GM23338 (cell line): ENCODE measurements at places on chromosomes 6 and 20. TPM values are rescaled to one million over a fixed set of nuclear protein-coding genes. Genes with fewer than 3 reads are reported as not detected.

GRCh38 chr6:150521482-150521881 is 78.2 kb upstream of the PLEKHG1 start:
- H3K27me3 ChIP-seq, result no peaks in the 10 kb centered on the region
- H3K36me3 ChIP-seq, result no peaks in the 10 kb centered on the region
- no peak for DNase-seq
- no peak overlapping the region for H3K27ac ChIP-seq
- H3K4me1 ChIP-seq, result no peaks in the 10 kb centered on the region; the same call in 1 of the 2 replicates

GRCh38 chr20:63072231-63072791 is 65.5 kb upstream of the BHLHE23 start:
- H3K4me1 ChIP-seq, result peaks cover 8% of the 10 kb centered on the region; the same call in 1 of the 2 replicates
- no peak overlapping the region for H3K27ac ChIP-seq
- H3K36me3 ChIP-seq, result no peaks in the 10 kb centered on the region
- peak; percentile 49 for DNase-seq

DNA sequence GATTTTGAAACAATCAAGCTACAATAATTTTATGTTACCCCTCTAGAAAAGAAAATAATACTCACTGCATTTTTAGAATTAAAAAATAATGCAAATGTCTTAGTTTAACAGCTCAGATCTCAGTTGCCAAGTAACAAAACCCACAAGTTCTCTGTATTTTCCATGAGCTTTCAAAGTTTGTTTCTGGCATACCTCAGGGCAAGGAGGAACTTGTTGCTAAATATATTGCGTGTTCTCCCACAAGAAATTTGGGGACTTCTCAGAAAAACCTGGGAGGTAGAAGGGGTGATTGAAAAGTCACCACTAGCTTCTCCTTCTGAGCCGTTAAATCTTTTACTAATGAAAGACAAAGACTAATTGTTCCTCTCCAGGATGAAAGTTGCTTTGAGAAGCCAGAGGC is 236.8 kb upstream of the MARCKS start:
- no peaks in the 10 kb centered on the region for H3K36me3 ChIP-seq
- no peak overlapping the region for H3K4me3 ChIP-seq
- no peaks in the 10 kb centered on the region for H3K27me3 ChIP-seq
- no peak for DNase-seq
- no peaks in the 10 kb centered on the region; the same call in 1 of the 2 replicates for H3K4me1 ChIP-seq
- no peak overlapping the region for H3K27ac ChIP-seq

DNA sequence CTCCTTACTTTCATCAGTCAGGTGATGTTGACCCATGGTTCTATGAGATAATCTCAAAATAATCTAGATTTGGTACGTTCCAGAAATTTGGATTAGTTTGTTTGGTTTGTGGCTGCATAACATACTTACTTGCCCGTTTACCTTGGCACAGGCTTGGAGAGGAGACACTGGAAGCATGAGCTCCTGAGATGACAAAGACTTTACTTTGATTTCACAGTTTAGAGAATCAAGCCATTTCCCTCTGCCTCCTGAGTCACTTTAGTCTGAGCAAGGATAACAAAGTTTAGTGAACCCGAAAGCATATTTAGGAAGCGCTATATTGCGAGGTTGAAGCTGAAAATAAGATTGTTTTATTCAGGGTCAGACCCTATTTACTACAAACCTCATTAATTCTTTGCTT is 643.4 kb downstream of the QKI start:
- no peaks in the 10 kb centered on the region for H3K36me3 ChIP-seq
- H3K27ac ChIP-seq, result no peak overlapping the region
- H3K4me3 ChIP-seq, result no peak overlapping the region
- no peaks in the 10 kb centered on the region for H3K4me1 ChIP-seq
- H3K27me3 ChIP-seq, result no peaks in the 10 kb centered on the region

DNA sequence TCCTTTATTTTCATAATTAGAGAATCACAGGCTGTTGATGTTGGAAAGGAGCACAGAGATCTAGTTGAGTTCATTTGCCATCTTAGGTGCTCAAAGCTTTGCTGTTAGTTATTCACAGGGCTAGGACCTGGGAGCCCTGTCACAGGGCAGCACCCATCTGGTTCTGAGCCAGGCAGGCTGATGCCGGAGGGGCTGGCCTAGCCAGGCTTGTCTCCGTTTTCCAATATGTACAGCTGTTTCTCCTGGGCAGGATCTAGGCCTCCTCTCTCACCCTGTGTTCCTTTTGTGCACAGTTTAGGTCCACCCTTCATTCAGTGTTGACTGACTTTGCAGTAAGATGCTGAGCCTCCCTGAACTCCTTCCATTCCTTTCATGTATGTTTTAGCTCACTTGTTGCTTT is 33.4 kb downstream of the LRRC1 start:
- H3K4me1 ChIP-seq, result peaks cover 25% of the 10 kb centered on the region
- H3K36me3 ChIP-seq, result no peaks in the 10 kb centered on the region
- no peak overlapping the region for H3K4me3 ChIP-seq

DNA sequence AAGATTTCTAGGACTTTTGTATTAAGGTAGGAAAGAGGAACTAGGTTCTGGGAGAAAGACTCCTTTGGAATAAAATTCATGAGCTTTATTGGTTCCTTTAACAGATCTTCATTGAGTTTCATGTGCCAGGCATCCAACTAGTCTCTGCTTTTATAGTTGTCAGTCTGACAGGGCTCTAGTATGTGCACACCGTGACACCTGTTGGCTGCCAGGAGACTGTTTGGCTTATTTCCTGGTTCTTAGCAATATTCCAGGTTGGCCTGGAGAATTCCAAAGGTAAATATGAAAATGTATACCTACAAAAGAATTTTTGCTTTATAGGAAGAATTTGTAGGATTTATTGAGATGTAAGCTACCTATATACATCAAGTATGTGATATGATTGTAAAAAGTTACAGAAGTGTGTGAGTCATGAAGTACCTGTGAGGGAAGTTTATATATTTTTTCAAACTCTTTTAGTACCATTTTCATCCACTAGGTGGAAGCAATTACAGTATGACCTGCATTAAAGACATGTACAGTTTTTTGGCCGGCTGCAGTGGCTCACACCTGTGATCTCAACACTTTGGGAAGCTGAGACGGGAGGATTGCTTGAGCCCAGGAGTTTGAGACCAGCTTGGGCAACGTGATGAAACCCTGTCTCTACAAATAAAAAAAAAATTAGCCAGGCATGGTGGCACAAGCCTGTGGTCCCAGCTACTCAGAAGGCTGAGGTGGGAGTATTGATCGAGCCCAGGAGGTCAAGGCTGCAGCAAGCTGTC is 35.2 kb downstream of the NDUFAF5 start:
- H3K27me3 ChIP-seq, result no peaks in the 10 kb centered on the region
- peak; percentile 80 for DNase-seq
- no peaks in the 10 kb centered on the region for H3K4me1 ChIP-seq
- H3K36me3 ChIP-seq, result peaks cover 12% of the 10 kb centered on the region; the same call in 1 of the 2 replicates
- no peak overlapping the region for H3K27ac ChIP-seq

The VARS1 gene
- total RNA-seq, result 137 and 153 TPM in 2 replicates
